Cardiac muscle cell (in vitro differentiated cells and primary cell): ENCODE measurements at places on chromosomes 3 and 15. TPM values are rescaled to one million over a fixed set of nuclear protein-coding genes. Genes with fewer than 3 reads are reported as not detected.

DNA sequence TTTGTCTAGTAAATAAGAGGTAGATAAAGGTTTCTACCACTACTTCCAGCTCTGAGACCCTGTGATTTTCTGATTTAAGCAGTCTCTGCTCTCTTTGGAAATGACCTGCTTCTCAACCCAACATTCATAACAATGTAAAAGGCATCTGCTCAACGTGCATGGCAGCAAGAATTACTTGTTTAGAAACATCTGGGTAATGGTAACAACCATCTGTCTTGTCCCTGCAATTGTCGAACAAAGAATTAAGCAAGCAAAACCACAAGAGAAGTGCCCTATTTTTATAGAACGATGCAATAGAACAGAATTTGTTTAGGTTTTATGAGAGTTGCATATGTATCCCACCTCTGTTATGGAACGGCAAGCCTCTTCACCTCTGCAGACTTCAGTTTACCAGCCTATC, 7.1 kb upstream of the FSIP1 start:
- DNase-seq = no peak

DNA sequence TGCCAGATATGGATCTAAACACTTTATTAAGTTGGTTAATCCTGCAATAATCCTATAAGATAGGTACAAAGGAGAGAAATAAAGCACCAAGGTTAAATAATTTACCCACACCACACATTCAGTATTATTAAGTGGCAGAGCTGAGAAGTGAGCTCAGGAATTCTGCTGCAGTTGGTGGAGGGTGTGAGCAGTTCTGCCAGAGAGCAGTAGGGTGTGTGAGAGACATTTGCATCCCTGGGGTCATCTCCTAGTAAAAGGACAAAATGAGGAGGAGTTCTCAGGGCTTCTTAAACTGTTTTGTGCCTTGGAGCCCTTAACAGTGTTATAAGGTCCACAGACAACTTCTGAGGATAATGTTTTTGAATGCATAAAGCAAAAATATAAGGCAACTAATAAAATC, 484.5 kb downstream of the TAFA4 start:
- no peak for DNase-seq

Gene LRRK1
- total RNA-seq = 0.39 and 1.0 TPM in 2 replicates

GRCh38 chr3:66355394-66355793, 134.6 kb downstream of the SLC25A26 start:
- DNase-seq = no peak

Gene OR5K1
- not detected in 2 replicates for total RNA-seq

DNA sequence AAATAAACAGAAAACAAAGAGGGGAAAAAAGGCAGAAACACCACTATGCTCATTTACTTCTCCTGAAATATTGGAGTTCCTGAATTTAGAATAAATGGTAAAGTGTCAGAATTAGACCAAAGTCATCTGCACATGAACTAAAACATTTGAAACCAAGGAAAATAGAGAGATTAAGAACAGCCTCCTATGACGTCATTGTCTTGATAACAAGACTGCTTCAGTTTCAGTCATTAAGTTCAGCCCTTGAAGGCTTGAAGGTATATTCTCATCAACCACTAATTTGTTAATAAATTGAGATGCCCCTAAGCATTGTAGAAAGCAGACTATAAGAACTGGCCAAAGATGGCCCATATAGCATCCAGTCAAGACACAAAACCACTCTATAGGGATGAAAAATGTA, 2.5 kb downstream of the SUMF1 start:
- no peak for DNase-seq

DNA sequence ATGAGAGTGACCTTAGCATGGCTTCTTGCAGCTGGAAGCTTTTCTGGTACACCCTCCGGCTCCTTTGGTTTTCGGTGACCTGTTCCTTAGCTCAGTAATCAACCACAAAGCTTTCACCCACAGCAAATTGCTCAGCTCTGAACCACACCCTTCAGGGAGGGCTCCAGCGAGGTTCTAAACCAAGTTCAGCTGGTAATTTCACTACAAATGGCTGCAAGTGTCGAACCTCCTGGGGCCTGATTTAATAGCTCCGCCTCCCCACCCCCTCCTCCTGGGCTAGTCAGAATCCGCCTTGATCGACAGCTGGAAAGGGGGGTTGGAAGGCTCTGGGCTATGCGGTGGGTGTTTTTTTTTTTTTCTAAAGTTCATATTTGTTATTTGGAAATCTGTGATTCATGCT, 150.9 kb upstream of the MCTP2 start:
- DNase-seq = no peak

DNA sequence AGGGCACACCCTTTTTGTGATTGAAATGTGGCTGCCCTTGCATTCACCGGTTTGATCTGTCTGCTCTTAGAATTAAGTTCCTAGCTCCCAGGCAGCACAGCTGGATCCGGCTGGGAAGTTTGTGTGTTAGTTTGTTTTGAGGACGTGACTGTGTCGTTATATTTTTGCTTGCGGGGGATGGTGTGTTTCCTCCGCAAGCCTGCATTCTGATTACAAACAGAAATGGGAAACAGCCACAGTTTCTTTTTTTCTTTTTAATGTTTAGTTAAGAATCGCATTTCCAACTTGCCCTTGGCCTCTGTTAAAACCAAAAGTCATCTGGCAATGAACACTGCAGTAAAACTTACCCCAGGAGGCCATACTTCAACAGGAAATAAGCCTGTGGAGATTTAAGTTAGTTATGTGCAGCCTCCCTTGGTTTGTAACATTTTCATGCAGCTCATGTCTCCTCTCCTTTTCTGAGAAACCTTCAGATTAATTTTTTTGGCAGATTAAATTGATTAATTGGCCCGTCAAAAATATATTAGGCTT, 888 bp downstream of the TMOD3 start:
- peak; percentile 45 for DNase-seq
